Fibroblast of gingiva (primary cell): ENCODE measurements at places on chromosomes 1 and 21.

GRCh38 chr1:201751872-201752271 is 77.1 kb upstream of the IPO9 start:
- DNase-seq = peak; percentile 26

DNA sequence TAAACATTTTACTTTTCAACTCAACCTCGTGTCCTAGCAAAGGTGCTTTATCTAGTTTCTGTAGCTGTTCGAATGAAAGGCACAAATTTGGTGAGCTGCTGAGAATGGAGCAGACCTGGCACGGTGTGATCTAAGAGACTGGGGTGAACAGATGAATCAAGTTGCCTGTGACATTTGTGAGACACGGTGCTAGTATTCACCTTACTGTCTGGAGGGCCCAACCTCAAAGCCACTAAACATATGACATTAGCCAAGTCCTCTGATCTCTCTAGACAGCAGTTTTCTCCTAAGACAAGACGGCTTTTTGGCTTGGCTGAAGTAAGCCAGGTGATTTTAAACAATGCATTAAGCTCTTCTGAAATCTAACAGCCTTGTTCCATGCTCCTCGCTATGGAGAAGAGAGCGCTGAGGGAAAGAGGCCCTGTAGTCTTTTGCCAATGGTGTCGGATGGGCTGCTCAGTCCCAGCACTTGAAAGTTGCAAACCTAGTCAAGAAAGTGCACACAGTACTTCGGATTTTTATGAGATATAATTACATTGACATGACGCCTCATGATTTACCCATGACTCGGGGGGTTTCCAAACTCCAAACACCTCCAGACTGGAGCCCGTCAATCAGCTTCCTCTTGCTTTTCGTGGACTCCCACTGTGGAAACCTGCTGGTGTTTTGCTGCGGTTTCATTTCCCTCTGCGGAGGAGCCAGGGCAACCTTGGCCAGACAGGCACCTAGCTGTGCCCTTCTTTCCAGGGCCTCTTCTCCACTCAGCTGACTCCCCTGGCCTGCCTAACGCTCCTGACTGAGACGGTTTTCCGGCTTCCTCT is 794 bp upstream of the TOR3A start:
- DNase-seq = no peak

DNA sequence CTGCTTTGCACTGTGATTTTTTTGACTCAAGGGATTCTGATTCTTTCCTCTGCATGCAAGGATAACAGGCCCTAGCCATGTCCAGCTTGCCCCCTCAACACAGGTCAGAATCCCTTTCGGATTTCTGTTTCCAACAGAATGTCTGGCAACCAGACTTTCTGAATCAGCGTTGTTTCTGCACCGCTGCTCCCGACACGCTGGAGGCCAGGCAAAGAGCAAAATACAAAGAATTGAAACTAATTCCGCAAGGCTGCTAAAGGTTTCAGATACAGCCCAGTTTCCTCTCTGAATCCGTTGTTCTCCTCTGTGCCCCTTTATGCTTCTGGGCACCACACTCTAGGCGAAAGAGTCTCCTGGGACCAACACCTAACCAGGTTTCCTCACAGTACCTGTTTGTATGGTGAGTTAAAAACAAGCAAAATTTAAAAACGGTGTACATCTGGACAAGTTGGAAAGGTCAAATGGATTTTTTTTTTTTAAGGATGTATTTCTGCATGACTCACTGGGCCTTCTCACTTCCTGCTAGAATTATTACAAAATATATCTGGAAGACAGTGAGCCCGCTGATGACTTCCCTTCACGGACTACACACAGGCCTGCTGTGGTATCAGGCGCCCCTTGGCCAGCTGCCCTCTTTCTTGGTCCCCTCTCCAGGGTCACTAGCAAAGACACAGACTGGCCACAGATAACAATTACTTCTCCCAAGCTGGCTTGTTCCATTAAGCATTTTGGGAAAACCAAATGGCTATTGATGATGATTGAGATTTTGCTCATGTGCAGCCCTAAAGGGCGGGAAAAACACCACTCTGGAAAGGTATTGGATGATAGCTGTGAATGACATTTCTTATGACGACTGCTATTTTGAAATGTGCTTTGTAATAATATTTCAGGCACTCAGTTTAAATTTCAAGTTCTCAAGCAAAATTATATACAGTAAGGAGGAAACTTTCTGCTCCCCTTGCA is 118.3 kb downstream of the TGFB2 start:
- DNase-seq = peak; percentile 63

- no peak for DNase-seq
These were observed 29.5 kb downstream of the RNF11 start for GRCh38 chr1:51265618-51266017.

DNA sequence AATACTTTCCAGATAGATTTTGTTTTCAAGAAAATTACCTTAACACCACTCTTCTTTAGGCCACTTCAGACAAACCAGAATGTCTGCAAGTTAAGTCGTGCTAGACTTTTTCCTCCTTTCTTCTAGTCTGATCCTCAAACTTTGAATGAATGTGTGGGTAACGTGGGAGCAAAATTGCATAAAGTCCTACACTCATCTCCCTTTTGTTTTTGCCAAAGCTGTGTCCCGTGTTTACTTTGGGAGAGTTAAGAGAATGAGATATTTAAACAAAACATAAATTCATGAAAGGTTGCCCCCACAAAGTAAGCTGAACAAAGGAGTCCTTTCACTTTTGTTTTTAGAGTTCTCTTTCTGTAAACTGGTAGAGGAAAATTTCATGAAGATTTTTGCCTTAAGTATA is 16.9 kb upstream of the VAMP3 start:
- no peak for DNase-seq

GRCh38 chr1:9609998-9610397 is 21.3 kb downstream of the TMEM201 start:
- DNase-seq = no peak

DNA sequence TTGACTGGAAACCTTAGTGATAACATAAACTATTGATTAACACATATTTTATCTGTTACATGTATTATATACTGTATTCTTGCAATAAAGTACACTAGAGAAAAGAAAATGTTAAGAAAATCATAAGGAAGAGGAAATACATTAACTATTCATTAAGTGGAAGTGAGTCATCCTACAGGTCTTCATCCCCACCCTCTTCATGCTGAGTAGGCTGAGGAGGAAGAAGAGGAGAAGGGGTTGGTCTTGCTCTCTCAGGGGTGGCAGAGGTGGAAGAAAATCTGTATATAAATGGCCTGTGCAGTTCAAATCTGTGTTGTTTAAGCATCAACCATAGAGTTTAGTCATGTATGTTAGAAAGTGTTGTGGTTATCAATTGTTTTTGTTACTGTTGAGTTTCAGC is 66.1 kb upstream of the CHODL start:
- DNase-seq = no peak

- DNase-seq = no peak
These were observed 212.6 kb upstream of the FAM78B start for GRCh38 chr1:166379447-166379846.

DNA sequence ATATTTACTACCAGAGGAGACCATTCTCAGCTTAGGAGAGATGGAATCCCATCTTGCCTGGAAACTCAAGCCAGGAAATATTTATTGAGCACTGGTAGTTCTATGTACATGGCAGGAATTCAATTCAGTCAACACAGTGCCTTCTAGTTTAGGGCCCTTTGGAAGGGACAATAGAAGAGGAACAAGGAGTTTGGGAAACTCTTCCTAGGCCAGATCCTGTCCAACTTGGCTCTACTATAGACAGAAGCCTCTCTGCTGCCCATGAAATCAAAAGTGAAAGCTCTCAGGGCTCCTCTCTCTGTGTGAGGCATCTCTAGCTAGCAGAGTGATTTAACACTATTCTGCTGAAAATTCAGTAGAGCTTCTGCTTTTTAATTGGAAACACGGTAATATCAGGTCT is 244.6 kb upstream of the MAP1LC3C start:
- DNase-seq = no peak

GRCh38 chr1:17713993-17714392 is 41.1 kb upstream of the ACTL8 start:
- no peak for DNase-seq

GRCh38 chr1:165487921-165488320 is 43.0 kb upstream of the RXRG start:
- DNase-seq = no peak

DNA sequence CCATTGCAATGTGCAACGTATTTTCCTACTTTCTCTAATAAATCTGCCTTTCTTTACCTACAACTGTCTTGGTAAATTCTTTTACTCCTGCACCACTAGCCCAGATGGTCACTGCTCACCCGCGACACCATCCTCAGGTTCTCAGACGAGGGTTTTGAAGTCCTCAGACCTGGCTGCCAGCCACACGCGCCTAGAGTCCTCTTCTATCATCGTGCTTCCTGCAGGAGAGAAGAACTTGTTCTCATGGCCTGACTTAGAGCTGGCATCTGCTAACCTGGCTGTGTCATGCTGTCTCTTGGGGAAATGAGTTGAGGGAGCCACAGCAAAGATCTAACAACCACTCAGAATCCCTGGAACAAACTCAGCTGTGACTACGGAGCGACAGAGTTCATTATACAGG is 30.3 kb upstream of the PGBD5 start:
- DNase-seq = no peak

DNA sequence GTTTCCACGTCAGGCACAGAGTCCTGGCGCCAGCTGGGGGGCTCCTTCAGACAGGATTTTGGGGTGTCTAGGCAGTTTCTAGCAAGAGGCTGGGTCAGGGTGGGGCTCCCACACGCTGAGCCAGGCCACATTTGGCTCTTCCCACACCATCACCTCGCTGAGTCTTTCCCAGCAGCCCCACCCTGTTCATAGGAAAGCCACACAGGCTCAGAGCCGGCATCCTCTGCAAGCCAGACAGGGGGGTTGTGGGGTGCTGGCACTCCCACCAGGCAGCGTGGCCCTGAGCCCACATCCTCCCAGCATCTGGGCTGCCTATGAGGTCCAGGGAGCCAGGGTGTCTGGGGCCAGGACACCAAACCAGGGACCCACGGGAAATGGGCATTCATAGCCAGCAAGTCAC is 2.8 kb upstream of the GPR153 start:
- DNase-seq = no peak

DNA sequence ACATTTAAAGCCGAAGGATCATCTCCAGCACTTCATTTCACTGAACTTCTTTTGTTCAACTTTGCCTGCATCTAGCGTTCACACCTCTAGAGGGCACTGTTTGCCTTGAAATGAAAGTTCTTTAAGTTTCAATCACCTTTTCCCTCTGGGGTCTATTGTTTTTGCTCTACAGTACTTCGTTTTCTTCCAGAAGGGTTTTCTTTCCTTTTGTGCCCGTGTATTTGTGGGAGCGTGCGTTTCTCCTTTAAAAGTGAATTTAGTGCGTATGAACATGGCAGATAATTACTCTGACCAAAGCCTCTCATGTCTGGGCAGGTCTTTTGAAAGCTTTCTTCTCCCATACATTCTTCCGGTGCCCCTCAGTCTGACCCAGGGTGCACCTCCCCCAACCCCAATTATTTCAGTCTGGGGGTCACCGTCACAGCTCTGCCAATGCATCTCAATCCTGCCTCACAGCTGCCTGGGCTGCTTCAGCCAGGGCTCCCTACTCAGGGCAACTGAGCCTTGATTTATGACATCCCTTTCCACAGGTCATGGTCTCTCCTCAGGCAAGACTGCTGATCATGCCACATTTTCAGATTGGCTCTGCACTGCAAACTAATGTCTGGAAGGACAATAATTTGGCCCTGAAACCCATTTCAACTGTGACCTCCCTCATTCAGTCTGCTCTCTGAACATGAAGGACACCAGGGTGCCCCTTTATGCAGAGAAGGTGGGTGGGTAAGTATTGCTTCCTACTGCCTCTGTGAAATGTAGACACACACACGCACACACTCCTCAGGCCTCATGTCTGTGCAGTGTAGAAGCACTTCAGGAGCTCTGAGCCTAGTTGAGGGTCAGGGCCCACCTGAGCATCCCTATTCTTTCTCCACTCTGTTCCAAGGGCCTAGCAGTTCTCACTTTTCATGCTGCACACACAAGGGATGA is 88.6 kb downstream of the NUF2 start:
- DNase-seq = peak; percentile 20

DNA sequence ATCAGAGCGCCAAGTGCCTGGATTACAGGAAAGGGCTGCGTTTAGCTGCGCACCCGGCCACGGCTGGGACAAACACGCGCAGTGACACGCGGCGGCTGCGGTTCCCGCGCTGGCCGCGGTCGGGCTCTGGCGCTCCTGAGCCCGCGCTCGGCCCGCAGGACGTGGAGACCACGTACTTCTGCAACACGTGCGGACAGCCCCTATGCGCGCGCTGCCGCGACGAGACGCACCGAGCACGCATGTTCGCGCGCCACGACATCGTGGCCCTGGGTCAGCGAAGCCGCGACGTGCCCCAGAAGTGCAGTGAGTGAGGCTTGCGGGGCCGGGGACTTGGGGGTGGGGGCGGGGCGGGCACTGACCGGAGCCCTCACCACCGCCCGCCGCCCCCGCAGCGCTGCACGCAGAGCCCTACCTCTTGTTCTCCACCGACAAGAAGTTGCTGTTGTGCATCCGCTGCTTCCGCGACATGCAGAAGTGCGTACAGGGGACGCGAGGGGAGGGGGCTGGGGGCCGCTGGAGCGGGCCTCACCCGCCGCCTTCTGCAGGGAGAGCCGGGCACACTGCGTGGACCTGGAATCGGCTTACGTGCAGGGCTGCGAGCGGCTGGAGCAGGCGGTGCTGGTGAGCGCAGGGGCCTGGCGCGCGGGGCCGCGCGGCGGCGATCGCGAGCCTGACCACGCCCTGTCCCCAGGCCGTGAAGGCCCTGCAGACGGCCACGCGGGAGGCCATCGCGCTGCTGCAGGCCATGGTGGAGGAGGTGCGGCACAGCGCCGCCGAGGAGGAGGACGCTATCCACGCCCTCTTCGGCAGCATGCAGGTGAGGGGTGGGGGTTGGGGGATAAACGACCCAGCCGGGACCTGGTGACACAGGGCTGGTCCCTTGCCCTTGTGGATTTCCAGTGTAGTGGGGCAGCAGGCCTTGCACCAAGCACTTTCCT is 3.1 kb downstream of the RNF207 start:
- peak; percentile 52 for DNase-seq

- no peak for DNase-seq
These were observed 75.4 kb upstream of the TMPRSS2 start for GRCh38 chr21:41583274-41583790.

DNA sequence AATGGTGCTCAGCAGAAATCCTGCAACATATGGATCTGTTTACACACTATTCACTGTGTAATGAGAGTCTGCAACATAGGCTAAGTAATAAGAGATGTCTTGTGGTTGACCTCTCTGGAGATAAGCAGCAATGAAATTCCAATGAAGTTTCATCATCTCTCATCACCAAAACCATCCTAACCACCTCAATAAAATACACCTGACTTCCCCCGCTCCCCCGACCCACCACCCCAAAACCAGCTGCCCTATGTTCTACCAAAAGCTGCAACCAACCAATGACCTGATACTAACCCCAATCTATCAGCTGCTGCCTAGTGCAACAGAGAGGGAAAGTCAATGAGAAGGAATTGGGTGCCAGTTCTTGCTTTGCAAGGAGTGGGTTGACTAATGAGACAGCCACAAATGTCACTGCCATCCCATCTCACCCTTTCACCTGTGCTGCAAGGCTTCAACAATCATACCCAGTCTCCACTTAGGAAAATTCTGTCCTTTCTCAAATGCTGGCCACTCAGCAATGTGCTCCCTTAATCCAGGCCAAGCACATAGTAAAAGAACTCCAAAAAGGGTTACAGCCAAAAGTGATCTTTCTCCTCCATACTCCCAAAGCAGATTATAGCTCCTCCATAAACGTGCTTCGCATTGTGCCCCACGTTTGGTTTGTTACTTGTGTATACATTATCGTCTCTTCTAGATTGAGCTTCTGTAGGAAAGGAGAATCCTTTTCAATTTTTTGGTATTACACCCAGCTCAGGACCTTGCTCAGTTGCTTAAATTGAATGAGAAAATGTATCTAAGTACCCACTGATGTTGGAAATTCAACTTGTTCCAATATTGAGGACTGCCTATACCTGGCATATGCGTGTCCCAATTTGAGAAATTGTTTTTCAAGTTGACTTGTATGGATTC is 29.0 kb downstream of the MRPL39 start:
- DNase-seq = peak; percentile 48
